ENCODE measurements at places on chromosomes 4 and X.

DNA sequence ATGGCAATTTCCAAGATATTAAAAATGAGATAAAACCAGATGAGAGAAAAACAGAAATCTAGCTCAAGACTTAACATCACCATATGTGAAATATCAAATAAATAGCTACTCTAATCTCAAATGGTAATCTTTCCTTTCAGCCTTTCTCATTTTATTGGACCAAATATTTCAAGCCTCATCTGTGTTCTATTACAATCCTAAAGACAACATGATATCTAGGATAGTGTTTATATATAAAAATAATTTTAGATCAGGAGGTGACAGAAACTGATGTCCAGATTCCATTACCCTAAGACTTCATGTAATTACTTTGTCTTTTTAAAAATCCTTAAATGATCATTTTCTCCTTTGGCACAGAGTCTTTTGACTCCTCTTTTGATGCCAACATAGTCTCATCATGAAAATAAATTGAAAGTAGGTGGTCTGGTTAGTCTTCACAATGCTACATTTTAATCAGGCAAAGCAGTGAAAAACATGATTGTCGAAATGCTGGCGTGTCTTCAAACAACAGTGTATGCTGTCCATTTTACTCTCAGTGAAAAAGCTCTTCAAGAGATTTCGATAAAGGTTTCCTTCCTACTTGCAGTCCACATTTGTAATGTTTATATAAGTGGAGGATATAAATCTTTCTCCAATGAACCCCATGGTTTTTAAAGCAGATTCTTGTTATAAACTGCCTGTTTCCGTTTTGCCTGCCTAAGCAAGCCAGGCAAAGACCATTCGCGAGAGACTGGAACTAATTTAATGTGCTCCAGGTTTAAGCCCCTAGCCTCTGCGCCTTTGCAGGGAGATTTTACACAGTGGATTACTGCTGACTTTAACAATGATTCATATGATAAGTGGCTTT is 169.8 kb downstream of the SCFD2 start:
- no peak for DNase-seq

- no peak for DNase-seq
Measured at GRCh38 chrX:57137501-57137900, 304 bp upstream of the SPIN2A start.

GRCh38 chrX:10217198-10217597 is 60.4 kb downstream of the CLCN4 start:
- DNase-seq = no peak

- DNase-seq = no peak
Measured at GRCh38 chr4:82797040-82797404, 1.6 kb downstream of the SCD5 start.

DNA sequence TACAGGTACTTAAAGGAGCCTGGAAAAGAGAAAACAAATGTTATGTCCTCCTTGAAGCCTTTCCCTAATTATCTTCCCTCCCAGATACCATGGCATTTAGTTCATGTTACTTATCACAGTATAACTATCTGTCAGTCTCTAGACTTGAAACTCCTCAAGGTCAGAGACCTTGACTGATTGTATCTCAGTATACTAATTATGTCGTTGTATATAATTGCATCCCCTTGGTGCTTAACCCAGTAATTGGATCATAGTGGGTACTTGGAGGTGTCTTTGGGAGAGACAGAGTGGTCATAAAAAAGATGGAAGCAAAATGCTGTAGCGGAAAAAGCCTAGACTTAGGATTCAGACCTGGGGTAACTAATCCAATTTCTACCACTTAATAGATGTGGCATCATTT is 8.1 kb downstream of the IGBP1 start:
- no peak for DNase-seq

DNA sequence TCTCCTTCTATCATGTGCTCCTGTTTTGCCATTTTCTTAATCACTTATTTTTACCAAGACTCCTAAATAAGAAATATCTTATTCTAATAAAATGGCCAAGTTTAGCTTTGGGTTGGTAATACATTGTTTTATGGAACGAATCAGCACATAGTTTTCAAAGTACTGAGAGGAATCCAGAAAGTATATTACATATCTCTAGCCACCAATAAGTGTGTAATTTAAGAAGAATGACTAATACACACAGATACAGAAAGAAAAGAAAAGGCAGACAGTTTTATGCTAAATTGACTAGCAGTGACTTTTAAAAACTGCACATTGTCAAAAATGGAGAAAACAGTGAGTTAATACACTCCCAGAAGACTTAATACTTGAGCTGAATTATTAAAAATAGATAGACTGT is 167.0 kb upstream of the IL15 start:
- no peak for DNase-seq

DNA sequence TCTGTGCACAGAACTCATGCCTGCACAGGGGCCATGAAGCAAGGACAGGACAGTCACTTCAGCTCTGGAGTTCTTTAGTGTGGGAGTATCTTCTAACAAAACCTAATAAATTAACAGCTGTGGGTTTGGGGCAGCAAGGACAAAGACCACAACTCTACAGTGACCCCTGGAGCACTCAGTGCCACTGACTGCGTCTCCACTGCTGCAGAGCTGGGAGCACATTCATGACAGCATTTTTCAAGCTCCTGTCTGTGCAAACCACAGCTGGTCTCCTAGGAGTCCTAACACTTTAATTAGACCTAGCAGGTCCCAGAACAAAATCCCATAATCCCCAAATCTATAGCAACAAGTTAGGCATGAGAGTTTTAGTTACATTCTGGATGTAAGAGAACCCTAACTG is 76.5 kb downstream of the RTL9 start:
- DNase-seq = no peak

GRCh38 chr4:189029976-189030504 is 890.8 kb downstream of the TRIML1 start:
- no peak for DNase-seq

GRCh38 chr4:38241541-38241940 is 281.3 kb downstream of the PTTG2 start:
- no peak for DNase-seq

DNA sequence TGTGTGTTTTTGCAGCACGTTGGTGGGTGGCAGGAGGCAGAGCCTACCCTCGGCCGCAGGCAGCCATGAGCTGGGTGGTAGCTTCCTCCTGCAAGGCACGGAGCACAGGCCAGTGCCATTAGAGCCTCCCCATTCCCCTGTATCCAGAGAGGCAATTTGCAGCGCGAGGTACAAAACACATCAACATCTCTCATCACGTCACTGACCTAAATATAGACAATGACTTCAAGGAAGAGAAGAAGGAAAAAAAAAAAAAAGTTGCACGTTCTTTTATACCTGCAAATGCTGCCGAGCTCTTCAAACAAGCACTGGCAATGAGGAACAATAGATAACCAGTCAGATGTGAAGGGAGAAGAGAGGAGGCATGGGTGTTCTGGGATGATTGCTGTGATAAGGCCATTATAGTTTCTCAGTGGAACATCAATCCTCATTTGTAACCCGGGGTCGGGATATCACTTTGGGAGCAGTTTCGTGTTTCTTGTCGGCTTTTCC is 159.9 kb downstream of the MGST2 start:
- DNase-seq = no peak

DNA sequence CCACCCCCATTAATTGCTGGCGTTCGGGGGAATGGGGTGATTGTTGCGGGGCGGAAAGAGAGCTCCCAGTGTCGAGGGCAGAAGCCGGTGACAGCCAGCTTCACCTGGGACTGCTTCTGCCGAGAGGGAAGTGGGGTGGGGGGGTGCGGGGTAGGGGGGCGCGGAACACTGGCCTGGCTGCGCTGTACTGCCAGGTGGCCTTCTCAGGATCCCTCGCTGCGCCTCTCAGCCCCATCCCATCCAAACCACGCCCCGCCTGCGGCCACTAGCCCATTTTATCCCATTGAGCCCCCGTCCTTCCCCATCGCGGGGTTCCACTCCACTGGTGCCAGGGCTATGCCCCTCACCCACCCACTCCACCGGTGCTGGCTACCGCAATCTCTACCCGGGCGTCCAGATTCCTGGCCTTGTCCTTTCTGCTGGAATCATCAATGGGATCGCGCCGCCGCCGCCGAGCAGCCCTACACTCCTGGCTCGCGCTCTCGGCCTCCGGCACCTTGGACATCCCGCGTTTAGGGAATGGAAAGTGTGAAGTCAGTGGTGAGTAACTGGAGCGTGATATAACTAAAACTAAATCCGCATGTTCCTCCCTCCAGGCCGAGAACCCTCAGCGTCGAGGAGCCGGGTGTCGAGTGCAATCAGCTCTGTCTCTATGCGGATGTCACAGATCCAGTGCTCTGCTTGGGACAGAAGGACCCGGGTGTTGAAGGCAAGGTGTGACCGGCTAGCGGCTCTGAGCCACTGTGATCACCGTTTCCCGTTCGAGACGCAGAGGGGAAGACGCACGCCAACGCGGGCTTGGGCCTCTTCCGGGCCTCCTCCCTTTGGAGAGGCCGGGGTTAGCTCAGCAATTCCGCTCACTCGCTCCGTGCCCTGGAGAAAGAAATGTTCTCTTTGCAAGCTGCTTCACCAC is 20.5 kb downstream of the NKX3-2 start:
- DNase-seq = no peak

GRCh38 chr4:10098780-10099160 is 17.8 kb downstream of the WDR1 start:
- DNase-seq = peak; percentile 42

- no peak for DNase-seq
Measured at GRCh38 chrX:14062524-14062923, 32.8 kb upstream of the GEMIN8 start.

GRCh38 chrX:148609515-148610327 is 109.3 kb downstream of the AFF2 start:
- no peak for DNase-seq

- DNase-seq = no peak
Measured at GRCh38 chrX:108064613-108065012, 19.7 kb downstream of the VSIG1 start.

DNA sequence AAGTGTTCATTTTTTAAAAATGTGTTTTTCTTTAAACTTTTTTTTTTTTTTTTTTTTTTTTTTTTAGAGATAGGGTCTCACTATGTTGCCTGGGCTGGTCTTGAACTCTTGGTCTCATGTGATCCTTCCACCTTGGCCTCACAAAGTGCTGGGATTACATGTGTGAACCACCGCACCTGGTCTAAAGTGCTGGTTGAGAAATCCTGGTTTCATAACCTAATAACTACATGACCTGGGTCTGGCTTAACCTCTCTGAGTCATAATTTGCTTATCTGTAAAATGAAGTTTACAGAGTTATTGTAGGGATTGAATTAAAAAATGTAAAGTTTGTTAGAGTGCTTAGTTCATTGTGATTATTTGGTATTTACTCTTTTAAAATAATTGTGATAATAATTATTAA is 5.2 kb downstream of the HSD17B13 start:
- no peak for DNase-seq

DNA sequence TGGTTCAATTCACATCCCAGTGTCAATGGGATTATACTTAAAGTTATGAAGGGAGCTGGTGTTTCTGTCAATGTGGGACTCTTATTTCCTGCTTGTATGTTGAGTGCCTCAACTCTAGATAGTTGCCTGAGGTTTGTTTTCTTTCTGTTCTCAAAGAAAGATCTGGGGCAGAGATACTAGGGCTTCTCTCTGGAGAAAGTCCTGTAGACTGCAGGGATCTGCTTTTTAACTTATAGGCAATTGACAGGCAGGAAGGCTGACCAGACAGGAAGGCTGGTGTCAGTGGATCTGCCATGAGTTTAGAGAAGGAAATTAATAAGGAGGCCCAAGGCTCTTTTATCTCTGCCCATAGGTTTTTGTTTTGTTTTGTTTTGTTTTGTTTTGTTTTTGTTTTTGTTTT is 64.0 kb upstream of the PRKX start:
- no peak for DNase-seq

DNA sequence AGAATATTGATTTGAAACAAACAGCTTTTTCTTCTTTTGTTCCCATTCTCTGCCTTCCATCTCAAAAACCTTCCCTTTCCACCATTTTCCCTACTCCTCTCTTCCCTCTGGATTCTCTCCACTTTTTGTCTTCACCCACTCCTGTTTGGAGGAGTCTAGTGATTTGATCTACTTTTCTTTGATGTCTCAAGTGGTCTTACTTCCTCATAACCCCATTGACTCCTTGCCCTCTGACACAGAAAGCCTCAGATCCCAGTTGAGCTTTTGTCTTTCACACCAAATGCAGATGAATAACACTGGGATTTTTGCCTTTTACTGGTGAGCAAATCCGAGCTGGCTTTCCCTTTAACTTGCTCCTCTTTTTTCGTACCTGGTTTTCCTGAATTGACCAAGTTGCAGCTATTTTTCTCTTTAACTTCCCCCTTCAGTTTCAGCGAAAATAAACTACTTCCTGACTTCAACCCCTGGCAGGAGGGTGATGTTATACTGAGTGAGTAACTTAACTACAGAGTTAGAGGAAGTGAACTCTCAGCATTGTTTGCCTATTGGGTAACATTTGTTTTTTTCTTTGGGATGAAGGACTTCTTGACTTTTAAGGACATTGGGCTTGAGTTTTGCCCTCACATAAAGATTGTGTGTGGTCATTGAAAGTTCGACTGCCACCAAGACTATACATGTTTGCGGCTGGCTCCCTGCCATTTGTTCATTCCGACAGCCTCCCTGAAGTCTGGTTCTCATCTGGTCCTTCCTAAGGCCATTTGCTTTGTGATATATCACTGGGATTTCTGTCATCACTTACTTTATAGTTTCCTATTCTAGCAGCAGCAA is 392.8 kb upstream of the NR3C2 start:
- no peak for DNase-seq

- no peak for DNase-seq
Measured at GRCh38 chrX:71632923-71633657, 14.8 kb upstream of the CXCR3 start.

Measured in CD4-positive, alpha-beta T cell (primary cell).